T-helper 2 cell (primary cell): ENCODE measurements at places on chromosomes 7 and 10.

- DNase-seq: no peak
Observed at GRCh38 chr7:22997871-22998518, 15.9 kb downstream of the HYCC1 start.

DNA sequence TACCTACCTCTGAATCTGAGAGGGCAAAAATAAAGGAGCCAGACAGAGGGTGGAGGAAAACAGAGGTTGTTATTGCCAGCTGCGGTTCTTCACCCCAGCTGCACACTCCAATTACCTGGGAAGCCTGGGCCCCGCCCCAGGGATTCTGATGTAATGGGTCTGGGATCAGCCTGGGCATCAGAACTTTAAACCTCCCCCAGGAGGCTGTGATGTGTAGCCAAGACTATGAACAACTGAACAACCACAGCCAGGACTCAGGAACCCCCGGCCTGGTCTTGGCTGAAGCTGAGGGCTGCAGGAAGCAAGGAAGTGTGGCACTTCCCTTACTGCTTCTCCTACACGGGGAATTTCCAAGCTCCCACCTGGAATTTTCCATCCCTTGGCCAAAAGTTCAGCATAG, 89.3 kb downstream of the HIP1 start:
- no peak for DNase-seq

GRCh38 chr7:16889851-16890415, 8.2 kb upstream of the AGR3 start:
- no peak for DNase-seq

DNA sequence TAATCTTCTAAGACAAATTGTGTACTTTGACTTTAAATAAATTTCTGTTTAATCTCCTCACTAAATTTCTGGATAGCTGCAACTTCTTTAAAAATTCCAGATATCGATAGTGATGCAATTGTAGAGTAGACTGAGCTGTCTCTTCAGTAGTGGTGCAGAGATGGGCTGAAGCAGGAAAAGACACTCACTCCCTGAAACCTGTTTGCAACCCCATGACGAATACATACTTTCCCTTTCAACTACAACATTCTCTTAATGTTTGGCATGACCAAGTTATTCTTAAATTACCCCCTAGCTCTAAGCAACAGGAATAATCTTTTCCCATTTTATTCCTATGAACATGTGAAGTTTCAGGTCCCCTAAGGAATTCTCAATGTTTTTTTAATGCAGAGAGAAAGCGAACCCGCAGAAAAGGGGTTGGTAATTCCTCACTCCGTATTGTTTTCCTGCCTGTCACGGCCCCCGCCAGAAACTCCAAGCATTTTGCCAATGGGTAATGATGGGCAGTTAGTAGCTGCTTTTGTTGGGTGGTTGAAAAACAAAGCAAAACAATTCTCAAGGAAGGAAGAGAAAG, 1.3 kb downstream of the THSD7A start:
- DNase-seq: no peak

GRCh38 chr7:102872460-102872859, 40.3 kb upstream of the LRRC17 start:
- no peak for DNase-seq

DNA sequence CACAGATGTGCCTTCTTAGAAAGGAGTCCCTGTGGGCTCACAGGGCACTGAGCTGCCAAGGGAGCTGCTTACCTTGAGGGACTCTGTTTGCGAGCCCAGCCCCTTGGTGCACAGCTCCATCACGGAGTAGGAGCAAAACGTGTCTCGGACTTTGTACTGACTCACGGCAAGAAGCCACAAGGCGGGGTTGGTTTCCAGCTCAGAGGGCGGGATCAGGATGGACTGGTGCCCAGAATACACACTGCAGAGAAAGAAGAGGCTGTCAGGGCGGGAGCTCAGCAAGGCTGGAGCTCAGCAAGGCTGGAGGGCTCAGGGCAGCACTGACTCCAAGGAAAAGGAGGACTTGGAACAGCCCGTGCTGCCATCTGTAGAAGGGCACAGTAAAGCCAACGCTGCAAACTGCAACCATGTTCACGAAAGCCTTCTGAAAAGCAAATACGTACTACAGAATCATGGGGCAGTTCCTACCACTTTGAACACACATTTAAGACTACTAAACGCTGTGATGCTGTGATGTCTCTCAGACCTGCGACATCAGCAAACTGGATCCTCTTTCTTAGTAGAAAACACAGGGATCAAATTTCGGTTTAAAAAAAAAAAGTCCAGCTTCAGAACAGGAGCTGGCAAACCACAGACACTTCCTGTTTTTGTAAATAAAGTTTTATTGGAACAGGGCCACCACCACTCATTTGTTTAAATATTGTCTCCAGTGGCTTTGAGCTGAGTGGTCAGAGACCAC, 194.3 kb downstream of the ZMYND11 start:
- no peak for DNase-seq

DNA sequence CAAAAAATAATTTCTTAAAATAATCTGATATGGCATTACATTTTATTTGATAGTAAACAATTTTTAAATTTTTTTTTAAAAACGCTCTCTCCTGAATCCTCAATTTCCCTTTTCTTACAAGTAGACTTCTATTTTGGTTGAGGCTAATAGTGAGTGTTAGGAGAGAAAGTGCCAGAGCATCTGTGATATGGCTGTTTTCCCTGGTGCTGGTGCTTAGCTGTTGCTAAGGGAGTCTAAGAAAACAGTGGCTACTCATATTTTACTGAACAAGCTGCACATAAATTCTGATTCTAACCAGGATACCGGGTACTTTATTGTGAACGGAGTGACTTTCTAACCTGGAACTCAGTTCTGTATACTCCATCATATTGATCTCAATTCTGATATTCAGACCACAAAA, 311.1 kb upstream of the KIAA1217 start:
- no peak for DNase-seq

DNA sequence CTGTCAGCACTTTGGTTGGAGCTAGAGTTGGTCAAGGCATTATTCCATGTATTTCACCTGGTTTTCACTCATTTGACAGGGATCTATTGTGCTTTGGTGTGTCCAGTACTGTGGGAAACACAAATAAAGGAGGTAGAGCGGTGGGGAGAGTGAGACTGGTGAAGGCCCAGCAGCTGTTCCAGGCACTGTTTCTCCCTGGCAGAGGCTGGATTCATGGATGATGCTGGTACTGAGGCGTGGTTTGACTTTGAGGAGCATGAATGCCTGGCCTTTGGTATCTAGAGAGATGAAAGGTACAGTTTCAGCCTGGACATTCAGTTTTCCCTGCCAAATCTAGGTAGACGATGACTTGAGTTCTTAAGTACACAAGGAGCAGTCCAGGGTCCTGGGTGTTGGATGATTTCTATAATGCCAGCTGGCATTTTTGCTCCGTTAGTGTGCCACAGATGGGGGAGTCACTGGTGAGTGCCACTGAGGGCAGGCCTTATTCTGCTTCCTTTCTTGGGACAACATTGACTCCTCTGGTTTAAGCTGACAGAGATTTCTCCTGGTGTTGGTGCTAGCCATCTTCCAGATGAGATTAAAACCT, 162.2 kb upstream of the BMPER start:
- DNase-seq: no peak

- DNase-seq: no peak
Observed at GRCh38 chr7:22720791-22721786, 5.9 kb upstream of the IL6 start.

GRCh38 chr7:66974986-66975590, 20.3 kb downstream of the SBDS start:
- no peak for DNase-seq

DNA sequence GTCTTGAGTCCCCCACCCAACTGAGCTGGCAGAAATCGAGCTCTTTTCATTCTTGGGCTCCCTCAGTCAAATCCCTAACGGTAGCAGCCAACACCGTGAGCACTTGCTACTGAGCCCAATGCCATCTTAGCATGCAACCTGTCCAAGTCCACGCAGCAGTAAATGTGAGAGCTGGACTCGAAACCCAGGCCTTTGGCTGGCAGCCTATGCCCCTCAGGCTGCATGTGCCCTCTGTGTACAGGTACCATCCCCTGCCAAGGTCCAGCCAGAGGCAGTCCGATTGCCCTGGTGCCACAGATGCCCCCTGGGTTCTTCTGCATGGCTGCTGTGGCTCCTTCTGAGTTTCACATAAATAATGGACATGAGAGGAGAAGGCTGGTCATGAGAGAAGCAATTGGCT, 1.2 kb upstream of the TMEM273 start:
- DNase-seq: no peak

DNA sequence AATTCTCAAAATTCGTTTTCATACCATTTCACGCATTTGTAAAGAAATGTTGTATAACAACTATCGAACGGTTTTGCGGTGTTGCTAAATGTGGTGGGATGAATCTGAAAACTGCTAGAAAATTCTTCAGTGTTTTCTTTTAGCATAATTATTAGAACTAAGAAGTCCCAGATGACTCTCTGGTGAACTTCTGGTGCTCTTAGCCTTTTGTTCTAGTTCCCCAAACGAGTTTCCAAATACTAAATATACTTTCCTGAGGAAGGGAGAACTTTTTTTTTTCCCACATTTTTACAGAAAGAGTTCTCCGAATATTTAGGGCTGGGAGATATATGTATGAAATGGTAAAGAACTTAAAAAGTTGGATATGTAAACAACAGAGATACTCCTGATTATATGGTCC, 82.5 kb downstream of the ICA1 start:
- DNase-seq: no peak

GRCh38 chr10:33336582-33337325, 2.3 kb upstream of the NRP1 start:
- DNase-seq: no peak

- no peak for DNase-seq
Observed at GRCh38 chr7:127317447-127317961, 64.8 kb upstream of the GRM8 start.

DNA sequence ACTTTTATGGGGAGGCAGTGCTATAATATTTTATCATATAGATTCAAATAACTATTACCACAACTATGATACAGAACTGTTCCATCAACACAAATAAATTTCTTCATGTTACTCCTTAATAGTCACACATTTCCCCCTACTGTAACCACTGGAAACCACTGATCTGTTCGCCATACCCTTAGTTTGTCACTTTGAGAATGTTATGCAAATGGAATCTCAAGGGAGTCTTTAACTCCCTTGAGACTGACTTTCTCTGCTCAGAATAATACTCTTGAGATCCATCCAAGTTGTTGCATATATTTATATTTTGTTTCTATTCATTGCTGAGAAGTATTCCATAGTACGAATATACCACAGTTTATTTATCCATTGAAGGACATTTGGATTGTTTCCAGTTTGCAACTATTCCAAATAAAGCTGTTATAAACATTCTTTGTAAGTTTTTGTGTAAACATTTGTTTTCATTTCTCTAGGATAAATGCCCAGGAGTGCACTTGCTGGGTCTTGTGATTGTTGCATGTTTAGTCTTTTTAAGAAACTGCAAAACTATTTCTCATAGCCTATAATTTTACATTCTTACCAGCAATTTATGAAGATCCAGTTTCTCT, 19.7 kb upstream of the PON2 start:
- no peak for DNase-seq

DNA sequence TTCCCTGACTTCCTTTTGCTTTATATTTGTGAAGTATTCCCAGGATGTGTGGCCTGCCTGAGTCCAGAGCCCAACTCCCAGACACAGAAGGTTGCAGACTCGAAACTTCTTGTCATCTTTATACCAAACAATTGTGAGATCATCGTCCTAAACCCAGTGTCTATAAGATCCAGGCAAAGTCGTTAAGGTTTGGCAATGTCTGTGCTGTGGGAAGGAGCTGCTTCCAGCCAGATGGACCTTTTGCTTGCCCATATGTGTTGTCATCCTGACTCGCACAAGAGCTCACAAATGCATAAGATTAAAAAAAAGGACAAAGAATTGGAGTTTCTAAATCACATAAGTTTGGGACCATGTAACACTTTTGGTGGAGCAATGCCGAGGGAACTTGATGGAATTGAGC, 37.0 kb downstream of the WNT2 start:
- no peak for DNase-seq

DNA sequence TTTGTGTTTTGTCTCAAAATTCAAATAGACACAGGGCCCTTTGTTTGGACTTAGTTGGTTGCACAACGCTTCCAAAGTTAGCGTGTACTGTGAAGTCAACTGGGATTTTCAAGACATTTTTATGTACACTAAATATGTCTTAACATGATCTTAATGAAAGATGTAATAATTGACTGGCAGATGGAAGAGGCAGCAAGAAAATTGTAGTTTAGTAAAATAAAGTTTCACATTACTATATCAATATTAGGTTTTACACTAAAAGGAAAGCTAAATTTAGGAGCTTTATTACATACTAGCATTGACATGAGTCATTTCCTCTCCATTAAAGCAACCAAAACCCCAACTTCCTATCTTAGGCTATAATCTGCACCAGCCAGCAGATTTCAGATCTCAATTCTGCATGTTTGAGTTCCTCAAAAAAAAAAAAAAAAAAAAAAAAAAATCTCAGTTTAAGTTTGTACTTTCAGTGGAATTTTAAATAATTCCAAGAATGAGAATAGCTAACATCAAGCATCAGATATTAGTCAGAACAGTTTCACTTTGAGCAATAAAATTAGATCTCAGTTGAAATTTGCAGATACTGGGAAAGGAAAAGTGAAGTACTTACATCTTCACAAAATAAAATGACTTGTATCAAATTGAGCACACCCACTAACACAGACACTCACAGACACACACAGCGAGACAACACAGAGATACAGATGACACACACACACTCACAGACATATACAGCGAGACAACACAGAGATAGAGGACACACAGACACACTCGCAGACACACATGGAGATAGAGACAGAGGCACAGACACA, 346.6 kb upstream of the KLF6 start:
- no peak for DNase-seq

DNA sequence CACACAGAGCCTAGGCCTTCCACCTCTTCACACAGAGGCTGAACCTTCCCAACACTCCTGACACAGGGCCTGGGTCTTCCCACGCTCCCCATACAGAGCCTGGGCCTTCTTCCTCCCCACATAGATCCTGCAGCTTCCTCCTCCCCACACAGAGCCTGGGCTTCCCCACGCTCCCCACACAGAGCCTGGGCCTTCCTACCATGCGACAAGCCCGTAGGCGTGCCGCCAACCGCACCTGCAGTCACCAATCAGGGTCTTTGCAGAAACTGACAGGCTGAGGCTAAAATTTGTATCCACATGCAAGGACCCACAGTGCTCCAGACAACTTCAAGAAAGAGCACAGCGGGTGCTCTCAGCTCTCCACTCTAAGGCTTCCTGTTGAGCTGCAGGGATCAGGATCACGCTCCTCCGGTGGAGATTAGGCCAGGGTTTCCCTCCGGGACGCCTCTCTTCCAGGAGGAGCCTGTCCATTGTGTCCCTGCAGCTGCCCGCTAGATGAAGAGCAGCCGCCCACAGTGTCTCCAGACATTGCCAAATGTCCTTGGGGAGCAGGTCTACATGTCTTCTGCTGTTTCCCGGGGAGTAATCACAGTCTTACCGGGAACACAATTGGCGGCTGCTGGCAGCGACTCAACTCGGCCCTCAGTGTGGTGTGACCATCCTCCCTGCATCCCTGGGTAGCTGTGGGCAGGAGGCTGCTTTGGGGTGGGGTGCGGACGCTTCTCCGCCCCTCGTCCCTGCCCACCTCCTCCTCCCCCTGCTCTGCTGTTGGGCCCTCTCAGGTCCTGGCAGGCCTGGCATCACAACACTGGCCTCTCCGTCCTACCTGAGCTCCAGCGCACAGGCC, 9.7 kb downstream of the CFAP46 start:
- DNase-seq: no peak
